ENCODE measurements at places on chromosomes 2 and 18.

GRCh38 chr2:203246646-203247045 is 7.8 kb downstream of the CYP20A1 start:
- DNase-seq, result no peak

- DNase-seq, result no peak
Measured at GRCh38 chr2:230933521-230934180, 8.6 kb upstream of the GPR55 start.

DNA sequence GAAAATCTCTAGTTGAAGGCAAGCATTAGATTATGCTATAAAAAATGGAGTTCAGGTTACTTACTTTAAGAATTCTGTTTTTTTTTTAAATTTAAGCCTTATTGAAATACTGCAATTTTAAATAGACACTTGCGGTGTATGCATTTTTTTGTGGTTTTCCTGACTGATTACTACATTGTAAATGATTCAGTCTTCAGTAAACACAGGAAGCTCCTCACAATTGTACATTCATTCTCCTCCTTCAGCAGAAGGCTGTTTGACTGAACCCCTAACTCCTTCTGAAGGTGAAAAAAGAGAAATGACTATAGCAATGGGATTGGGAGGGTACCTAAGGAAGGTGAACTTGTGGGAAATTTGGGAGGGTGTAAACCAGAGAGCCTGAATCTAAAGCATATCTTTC is 136.1 kb downstream of the GCA start:
- DNase-seq, result peak; percentile 18

DNA sequence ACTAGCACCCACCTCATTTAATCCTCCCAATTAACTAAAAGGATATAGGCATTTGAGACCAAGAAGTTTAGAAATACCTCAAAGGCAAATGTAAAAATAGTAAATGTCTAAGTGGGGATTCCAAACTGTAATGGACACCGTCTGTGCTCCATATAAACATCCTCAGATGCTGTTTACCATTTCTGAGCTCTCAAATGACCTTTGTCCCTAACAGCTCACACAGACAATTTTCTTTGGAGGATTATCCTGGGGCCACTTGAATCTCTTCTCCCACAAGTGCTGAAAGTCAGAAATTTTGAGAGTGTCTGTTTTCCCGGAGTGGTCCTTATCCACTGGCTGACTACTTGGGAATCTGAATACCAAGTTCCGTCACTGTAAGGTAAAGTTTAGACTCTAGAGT is 1418.9 kb downstream of the LRP1B start:
- no peak for DNase-seq

DNA sequence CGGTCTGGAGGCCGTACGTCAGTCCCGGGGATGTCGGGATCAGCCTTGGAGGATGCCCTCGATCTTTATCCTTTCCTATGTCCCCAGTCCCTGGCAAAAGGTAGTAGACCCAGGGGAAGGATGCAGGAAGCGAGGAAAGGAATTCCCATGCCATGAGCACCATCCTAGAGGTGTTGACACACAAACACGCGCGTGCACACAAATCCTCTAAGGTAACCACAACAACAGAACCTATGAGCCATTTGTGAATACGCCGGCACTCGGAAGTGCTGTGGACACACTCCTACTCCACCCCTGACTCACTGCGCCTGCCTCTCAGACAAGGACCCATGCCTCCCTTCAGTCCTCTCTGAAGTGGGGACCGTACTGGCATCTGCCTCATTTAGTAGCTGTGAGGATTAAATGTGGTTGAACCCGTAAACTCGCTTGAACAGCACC is 11.3 kb upstream of the MLPH start:
- peak; percentile 66 for DNase-seq

GRCh38 chr2:79530443-79530842 is 17.6 kb downstream of the CTNNA2 start:
- no peak for DNase-seq

GRCh38 chr2:50995610-50996009 is 36.3 kb downstream of the NRXN1 start:
- DNase-seq, result peak; percentile 7

- DNase-seq, result peak; percentile 22
Measured at GRCh38 chr2:16588565-16588964, 77.1 kb downstream of the CYRIA start.

GRCh38 chr2:150997702-150998440 is 263.8 kb downstream of the RBM43 start:
- DNase-seq, result no peak

- peak; percentile 55 for DNase-seq
Measured at GRCh38 chr2:67498931-67499330, 101.8 kb downstream of the ETAA1 start.

- DNase-seq, result no peak
Measured at GRCh38 chr2:22530131-22530530, 854.8 kb upstream of the KLHL29 start.

DNA sequence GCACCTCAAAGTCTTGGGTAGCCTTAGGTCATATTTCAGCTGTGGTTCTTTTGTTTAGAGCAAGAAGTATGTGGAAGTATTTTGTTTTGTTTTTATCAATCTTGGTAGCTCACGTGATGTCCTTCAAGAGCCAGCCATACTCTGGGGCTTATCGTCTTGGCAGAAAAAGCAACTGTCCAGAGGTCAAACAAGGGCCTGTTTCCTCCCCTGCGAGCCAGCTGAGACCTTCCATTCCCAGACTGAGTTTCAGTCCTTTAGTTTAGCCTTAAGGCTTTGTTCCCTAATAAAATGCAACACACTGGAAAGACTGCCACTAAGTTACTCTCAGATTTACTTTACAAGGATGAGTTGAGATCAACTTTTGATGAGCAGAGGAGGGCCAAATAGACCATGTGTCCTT is 63.5 kb downstream of the TXNL1 start:
- peak; percentile 89 for DNase-seq

- no peak for DNase-seq
Measured at GRCh38 chr18:51588616-51589015, 391.1 kb upstream of the MEX3C start.

DNA sequence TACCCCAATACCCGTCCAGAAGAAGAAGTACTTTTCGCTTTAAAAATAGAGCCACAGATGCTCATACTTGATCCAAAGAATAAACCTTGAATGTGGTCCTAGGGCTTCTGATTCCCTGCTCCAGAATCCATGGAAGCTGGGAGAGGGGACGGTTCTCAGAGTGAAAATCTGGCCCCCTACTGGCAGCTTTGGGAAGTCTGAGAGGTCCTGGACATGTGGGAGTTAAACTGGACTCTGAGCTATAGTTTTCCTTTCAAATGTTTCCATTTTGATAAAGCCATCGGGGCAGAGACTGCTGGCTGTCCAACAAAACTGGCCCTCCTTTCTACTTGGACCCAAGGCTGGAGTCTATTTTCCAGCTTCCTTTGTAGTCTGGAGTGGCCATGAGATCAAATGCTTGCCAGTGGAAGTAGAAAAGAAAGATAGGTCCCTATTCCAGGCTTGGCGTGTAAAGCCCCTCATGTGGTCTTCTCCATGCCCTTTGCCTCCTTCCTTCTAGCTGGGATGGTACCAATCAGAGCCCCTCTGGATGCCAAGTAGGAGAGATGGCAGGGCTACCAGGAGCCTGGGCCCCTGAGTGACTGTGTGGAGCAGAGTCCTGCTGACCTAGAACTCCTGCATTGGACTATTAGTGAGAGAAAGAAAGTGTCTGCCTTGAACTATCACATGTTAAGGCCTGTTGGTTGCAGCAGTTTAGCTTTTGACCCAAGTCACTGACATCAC is 37.7 kb upstream of the TBC1D8 start:
- DNase-seq, result peak; percentile 61

All from cardiac fibroblast (primary cell).